ENCODE measurements at places on chromosomes 7 and 10. TPM values are rescaled to one million over a fixed set of nuclear protein-coding genes. Genes with fewer than 3 reads are reported as not detected.

Gene BEND7
- total RNA-seq = 9.3 TPM

Gene EIF5AL1
- total RNA-seq = 0.17 TPM

Gene HERC4
- 48.4 TPM for total RNA-seq

Gene TAC1
- total RNA-seq = not detected

Gene THNSL1
- 5.4 TPM for total RNA-seq

Gene ZFYVE27
- total RNA-seq = 15.7 TPM

Gene CALN1
- 2.4 TPM for total RNA-seq

Gene FRMD4A
- 12.4 TPM for total RNA-seq

Gene TMEM72
- not detected for total RNA-seq

Gene CPA2
- total RNA-seq = not detected

Gene OGDHL
- 0.22 TPM for total RNA-seq

Gene THSD7A
- 28.3 TPM for total RNA-seq

Gene OR6V1
- not detected for total RNA-seq

Gene KAT6B
- 25.4 TPM for total RNA-seq

Gene CHAT
- not detected for total RNA-seq

Gene ADCY1
- total RNA-seq = 0.86 TPM

Gene SYT15
- total RNA-seq = 2.2 TPM

Gene TBL2
- 56.5 TPM for total RNA-seq

Gene NCF1
- not detected for total RNA-seq

Gene OR6B1
- total RNA-seq = not detected
